ENCODE measurements at places on chromosomes 7 and 10.
A peak's percentile ranks its signal among the peaks of the same experiment; 100 is the strongest.

DNA sequence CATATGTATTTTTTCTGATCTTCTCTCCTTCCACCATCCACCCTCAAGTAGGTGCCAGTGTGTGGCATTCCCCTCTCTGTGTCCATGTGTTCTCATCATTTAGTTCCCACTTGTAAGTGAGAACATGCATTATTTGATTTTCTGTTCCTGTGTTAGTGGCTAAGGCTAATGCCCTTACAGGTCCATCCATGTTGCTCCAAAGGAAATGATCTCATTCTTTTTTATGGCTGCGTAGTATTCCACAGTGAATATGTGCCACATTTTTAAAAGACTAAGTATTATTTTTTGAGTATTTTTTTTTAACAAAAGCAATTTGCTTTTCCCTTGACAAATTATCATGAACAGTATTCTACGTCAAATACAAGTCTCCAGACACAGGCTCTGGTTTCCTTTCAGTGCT lies 86.4 kb upstream of the ZNF746 start:
- DNase-seq, result no peak

DNA sequence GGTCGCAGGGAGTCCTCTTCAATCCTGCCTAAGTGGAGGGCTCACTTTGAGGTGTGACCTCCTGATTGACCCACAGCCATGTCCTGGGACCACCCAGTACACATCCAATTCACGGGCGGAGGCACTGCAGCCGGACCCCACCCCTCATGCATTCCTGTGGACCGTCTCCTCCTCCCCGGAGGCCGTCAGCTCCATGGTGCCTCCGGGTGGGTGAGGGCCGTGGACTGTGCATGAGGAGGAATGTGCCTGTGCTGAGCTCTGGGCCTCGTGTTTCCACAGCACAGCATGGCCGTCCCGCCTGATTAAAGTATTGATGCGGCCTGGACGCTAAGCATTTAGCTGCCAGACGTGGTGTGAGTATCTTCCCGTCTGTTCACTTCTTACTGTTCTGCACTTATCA lies 52.8 kb downstream of the CFAP46 start:
- no peak for DNase-seq

DNA sequence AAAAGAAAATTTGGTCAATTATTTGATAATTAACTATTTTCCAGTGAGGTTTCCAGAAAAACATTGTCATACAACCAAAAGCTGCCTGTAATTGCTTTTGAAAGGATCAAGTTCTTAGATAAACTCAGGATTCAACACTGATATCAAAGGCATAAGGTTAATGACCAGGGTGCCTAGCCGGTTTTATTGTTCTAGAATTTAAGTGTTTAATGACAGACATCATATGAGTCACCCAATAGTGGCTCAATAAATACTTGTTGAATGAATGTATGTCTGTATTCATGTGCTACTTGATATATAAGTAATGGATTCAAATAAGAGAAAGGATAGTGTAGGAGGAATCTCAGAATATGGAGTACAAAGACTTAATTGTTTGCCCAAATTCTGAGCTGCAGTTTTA lies 196.1 kb upstream of the LRGUK start:
- no peak for DNase-seq

DNA sequence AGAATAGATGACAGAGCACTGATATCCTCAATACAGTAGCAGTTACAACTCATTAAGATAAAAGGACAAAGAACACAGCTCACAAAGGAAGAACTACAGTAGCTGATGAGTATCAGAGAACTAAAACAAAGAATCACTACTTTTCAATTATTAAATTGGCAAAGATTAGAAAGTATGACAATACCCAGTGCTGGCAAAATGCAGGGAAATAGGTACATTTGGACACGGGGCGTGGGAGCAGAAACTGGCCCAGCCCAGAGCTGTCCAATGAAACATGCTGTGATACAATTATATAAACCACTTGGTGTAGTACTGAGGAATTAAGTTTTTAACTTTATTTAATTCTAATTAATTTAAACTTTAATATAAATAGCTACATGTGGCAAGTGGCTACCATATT lies 226.3 kb downstream of the MLLT10 start:
- DNase-seq, result no peak

- peak; percentile 54 for DNase-seq
Measured at GRCh38 chr10:80204677-80205476, 460 bp downstream of the ANXA11 start.

DNA sequence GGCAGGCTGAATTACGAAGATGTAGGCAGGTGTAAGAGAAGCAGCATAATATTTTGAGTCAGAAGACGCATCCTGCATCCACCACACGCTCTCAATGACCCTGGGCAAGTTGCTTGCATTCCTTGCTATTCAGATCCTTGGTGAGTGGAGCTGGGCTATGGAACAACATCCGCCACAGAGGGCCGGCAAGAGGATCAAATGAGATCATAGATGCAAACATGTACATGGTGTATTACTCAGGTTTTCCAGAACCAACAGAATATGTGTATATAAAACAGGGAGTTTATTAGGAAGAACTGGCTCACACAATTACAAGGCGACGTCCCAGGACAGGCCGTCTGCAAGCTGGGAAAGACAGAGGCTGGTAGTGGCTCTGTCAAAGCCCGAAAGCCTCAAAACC lies 51.5 kb downstream of the ADAM12 start:
- DNase-seq, result no peak

- DNase-seq, result no peak
Measured at GRCh38 chr7:96870185-96870584, 135.2 kb upstream of the DLX6 start.

DNA sequence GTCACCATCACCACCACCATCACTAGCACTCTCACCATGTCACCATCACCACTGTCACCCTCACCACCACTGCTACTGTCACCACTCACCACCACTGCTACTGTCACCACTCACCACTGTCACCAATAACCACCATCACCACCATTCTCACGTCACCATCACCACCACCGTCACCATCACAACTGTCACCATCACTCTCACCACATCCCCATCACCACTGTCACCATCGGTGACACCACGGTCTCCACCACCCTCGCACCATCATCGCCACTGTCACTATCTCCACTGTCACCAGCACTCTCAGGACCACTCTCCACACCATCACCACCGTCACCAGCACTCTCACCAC lies 130.4 kb downstream of the MAD1L1 start:
- no peak for DNase-seq

GRCh38 chr10:78047314-78047891 lies 13.7 kb downstream of the RPS24 start:
- DNase-seq, result peak; percentile 92

GRCh38 chr10:84879991-84880390 lies 551.6 kb downstream of the CCSER2 start:
- DNase-seq, result no peak

DNA sequence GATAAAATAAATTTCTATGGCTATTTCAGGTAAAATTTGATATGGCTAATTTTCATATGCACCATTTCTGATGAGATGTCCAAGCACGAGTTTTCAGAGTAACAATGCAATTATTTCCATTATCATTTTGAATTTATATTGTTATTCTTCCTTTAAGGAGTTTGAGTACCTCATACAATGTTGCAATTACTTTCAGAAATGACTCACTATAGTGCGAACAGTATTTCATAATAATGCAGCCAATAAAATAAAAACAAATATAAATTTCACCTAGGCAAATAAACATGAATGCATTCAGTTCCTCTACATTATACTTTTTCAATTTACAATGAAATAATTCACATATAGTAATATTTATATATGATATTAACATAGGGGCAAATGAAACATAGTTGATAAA lies 78.8 kb upstream of the LRRN3 start:
- no peak for DNase-seq

DNA sequence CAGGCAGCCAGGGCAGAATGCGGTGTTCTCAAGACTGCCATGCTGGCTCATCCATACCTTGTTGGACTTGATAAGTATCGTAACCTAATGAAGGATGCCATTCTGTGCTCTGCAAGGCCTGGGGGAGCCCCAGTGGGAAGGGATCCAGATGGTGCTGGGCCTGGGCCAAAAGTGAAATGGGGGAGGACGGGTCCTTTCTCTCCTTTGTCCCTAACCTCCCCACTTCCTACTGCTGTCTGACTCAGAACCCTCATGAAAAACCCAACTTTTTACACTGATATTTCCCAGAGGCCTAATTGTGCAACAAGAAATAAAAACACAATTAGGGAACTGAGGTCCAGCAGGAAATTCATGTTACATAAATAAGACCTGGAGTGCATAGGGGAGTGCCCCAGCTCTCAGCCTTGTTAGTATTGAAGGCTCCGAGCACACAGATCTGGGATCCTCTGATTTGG lies 193.7 kb upstream of the SVIL start:
- DNase-seq, result no peak

DNA sequence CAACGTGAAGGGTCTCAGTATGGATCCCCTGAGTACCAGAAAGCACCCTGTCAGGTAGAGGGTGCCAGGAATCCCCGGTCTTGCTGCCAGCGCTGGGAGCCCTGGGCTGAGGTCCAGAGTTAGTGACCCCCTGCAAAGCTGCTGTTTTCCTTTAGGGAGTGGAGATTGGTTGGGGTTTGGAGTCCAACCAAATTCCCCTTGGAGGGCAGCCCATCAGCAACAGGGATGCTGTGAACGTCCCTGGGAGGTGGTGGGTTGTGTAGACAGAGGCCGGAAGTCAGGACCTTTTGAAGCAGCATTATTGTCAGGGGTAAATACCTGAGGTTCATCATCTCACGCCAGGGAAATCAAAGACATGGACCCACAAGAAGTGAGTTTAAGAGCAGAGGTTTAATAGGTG lies 104.2 kb downstream of the COL26A1 start:
- no peak for DNase-seq

GRCh38 chr10:124902462-124902861 lies 39.5 kb upstream of the ZRANB1 start:
- no peak for DNase-seq

DNA sequence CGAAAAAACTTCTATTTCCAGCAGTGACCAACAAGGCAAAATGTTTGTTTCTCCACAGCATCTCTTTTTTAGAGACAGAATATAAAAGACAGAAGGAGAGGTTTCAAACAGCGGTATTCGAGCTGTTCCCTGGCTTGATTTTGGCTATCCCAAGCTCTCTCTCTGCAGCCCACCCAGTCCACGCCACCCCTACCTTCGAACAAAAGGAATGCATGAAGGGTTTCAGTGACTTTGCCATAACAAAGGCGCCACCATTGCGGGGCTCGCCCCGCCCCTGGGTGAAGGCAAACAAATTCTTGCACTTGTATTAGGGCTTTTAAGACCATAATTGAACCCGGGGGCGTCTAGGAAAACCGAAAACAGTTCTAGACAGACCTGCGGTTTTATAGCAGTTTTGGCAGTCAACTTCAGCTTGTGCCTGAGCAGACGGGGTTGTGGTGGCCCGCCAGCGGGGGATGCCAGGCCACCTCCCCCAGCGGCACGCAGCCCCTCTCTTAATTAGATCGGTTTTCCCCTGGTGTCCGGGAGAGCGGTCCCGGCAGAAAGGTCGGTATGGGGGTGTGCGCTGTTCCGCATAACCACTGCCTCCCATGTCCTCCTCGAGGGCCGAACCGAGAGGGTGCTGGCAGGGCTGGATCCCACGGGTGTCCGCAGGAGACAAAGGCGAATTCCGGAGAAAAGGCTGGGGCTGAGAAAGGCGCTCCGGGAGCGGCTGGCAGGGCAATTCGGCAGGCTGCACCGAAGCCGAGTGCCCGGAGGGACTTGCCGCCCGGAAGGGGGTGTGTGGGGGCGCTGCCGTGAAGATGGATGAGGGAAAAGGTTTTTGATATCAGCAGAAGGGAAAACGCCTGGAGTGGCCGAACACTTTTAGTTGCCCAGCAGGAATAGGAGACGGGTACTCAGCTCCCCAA lies 2.7 kb upstream of the HOXA11 start:
- DNase-seq, result peak; percentile 43

- no peak for DNase-seq
Measured at GRCh38 chr10:95384011-95384704, 93.4 kb upstream of the PDLIM1 start.

Measured in ELF-1 (cell line).